Prostate gland (tissue), 2 donors: ENCODE measurements at places on chromosomes 7 and 10.

GRCh38 chr7:31110331-31111108, 58.4 kb downstream of the ADCYAP1R1 start:
- DNase-seq: no peak

- no peak for DNase-seq
Observed at GRCh38 chr7:55509322-55509721, 63.0 kb downstream of the VOPP1 start.

DNA sequence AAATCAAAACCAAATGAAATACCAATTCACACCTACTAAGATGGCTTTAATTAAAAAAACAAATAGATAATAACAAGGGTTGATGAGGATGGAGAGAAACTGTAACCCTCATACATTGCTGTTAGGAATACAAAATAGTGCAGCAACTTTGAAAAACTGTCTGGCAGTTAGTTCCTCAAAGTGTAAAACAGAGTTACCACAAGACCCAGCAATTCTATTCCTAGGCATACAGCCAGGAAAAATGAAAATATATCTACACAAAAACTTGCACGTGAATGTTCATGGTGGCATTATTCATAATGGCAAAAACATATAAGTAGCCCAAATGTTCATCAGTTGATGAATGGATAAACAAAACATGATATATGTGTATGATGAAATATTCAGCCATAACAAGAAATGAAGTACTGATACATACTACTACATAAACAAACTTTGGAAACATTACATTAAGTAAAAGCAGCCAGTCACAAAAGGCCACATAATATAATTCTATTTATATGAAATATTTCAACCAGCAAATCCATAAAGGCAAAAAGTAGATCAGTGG, 83.5 kb downstream of the BRAF start:
- no peak for DNase-seq

DNA sequence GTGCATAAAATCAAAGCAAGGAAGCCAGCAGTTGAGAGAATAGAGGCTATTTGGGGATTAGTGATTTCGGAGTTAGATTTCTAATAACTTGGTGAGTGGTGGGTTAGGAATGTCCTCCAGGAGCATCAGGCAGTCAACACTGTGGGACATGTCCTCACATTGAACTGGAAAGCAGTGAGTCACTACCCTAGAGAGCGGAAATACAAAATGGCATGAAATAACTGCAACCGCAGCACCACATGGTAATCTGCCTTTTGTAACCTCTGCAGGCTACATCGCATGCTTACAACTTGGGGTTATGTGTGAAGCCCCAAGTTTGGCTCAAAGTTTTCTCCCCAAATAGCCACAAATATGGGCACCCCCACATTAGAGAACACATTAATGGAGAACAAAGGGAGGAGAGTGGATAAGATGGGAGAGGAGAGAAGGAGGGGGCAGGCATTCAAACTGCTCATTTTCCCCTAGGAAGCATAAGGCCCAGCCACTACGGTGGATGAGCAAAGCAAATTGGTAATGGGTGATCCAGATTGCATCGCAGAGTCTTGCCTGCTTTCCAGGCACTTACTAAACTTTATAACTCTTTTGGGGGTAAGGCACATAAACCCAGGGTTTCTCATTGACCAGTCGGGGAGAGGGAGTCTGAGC, 22.0 kb upstream of the SLF2 start:
- no peak for DNase-seq

- DNase-seq: no peak
Observed at GRCh38 chr7:134618756-134619530, 27.7 kb upstream of the BPGM start.

DNA sequence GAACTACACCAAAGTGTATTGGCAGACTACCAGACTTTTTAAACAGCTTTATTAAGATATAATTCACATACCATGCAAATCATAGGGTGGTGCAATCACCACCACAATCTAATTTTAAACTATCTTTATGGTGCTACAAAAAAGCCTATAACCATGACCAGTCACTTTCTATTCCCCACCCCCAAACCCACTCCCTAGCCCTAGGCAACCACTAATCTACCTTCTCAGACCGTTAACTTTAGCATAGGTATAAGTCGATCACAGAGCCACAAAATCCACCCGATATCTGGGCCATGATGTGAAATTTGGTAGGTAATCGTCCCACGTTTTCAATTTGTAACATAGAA, 536 bp upstream of the POM121 start:
- DNase-seq: no peak
